Stomach (tissue), 19 donors: ENCODE measurements at places on chromosomes 4 and X. TPM values are rescaled to one million over a fixed set of nuclear protein-coding genes. Genes with fewer than 3 reads are reported as not detected.

DNA sequence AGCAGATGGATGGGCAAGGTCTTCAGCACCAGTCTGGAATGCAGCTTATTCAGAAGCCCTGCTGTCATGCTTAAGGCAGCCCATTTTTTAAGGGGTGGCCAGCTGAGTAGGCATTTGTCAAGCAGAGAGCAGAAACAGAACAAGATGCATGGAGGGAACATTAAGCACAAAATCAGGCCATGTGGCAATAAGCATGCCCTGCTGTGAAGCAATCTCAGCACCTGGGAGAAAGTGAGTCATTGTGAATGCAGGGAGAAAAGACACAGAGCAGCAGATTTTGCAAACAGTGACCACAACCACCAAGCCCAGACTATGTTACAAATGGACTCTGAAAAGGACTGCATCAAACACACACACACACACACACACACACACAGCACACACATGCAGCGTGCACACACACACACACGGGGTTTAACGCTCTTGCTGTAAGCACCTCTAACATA is 94.1 kb upstream of the GALNT7 start:
- H3K27ac ChIP-seq, result no peak overlapping the region
- H3K4me1 ChIP-seq, result peaks cover 23% of the 10 kb centered on the region
- DNase-seq, result peak; percentile 66
- H3K27me3 ChIP-seq, result no peaks in the 10 kb centered on the region
- no peak overlapping the region for H3K4me3 ChIP-seq
- H3K36me3 ChIP-seq, result no peaks in the 10 kb centered on the region

DNA sequence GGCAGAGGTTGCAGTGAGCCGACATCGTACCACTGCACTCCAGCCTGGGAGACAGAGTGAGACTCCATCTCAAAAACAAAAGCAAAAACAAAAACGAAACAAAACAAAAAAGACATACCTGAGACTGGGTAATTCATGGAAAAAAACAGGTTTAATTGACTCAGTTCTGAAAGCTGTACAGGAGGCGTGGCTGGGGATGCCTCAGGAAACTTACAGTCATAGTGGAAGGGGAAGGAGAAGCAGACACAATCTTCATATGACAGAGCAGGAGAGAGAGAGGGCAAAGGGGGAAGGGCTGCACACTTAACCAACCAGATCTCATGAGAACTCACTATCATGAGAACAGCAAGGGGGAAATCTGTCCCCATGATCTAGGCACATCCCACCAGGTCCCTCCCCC is 229.5 kb downstream of the STK32B start:
- no peak for DNase-seq
- no peaks in the 10 kb centered on the region for H3K27me3 ChIP-seq
- H3K27ac ChIP-seq, result no peak overlapping the region
- no peaks in the 10 kb centered on the region for H3K36me3 ChIP-seq
- no peak overlapping the region for H3K4me3 ChIP-seq

DNA sequence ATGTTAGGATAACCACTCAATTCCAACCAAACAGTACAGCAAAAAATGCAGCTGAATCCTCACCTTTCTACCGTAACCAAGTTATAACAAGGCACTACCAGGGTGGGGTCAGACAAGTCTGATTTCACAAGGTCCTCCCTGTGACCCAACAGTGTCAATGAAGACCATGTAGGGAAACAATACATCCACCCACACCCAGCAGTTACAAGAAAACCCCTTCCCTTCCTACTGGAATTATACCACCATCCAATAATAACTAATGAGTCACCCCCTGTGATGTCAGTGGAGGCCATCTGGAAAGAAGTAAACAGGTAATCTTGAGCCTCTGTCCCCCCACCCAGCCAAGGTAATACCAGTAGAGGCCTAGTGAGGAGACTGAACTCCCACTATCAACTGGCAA is 117.6 kb downstream of the FGF16 start:
- H3K27ac ChIP-seq, result no peak overlapping the region
- no peaks in the 10 kb centered on the region for H3K4me1 ChIP-seq
- H3K27me3 ChIP-seq, result no peaks in the 10 kb centered on the region
- H3K36me3 ChIP-seq, result peaks cover 14% of the 10 kb centered on the region
- no peak for DNase-seq

GRCh38 chrX:43813898-43814297 is 68.4 kb downstream of the MAOB start:
- H3K27ac ChIP-seq, result no peak overlapping the region
- H3K4me1 ChIP-seq, result no peaks in the 10 kb centered on the region
- no peak for DNase-seq
- no peaks in the 10 kb centered on the region for H3K27me3 ChIP-seq
- H3K4me3 ChIP-seq, result no peak overlapping the region
- no peaks in the 10 kb centered on the region for H3K36me3 ChIP-seq

SPON2 gene
- total RNA-seq, result 63.9 TPM

FAM241A gene
- total RNA-seq, result 4.8 TPM

C4orf33 gene
- total RNA-seq, result 9.0 TPM
